ENCODE measurements at places on chromosomes 12 and 14.

DNA sequence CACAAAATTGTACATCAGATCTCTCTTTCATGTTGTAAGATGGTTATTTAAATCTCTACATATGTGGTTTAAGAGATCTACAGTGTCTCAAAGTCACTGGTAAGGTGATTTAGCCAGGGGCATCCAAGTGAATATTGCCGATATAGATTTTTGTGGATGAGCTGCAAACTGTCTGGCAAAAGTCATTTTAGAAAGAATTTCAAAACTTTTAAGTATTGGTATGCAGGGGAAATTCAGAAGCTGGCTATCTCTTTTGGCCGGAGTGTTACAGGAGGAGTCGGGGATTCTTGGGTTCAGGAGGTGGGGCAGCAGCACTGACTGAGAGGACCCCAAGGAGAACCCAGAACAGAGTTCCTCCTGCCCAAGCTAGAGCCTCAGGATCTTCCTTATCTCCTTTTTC, 69.9 kb downstream of the PTHLH start:
- DNase-seq: no peak

GRCh38 chr12:8771072-8771471, 51.3 kb upstream of the A2ML1 start:
- DNase-seq: no peak

DNA sequence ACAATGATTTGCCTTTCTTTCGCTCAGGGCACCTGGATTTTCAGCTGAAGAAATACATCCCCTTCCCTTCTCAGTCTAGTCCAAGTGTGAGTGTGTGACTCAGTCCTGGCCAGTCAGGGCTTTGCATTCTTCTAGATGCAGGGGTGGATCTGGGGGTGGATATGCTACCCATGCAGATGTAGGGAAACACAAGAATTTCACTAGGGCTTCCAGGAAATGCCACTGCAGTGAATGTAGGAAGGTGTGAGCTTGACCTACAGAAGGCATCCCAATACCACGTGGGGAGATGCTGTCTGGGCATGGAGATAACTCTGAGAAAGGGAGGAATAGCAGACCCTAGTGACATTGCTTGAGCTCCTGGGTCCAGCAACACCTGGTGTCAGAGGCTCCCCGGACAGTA, 404.2 kb downstream of the GLT1D1 start:
- no peak for DNase-seq

DNA sequence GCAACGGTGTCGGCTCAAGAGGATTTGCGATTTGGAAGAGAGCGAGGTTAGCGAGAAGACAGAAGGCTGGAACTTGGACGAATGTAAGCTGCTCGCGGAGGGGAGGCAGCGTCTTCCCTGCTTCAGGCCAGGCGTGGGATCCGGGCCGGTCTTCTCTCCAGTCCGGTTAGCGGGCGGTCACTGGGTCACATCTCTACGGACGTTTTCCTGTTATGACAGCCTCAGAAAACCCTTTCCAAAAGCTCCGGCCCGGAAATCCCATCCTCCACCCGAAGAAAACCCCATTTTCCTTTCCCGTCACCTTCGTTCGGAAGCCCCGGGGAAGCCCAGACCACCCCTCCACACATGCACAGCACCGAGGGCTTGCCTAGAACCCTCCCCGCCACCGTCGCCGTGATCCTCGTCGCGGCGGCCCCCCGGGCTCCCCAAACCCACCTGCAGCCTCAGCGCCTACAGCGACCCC, 268 bp downstream of the NDUFB1 start:
- DNase-seq: no peak

DNA sequence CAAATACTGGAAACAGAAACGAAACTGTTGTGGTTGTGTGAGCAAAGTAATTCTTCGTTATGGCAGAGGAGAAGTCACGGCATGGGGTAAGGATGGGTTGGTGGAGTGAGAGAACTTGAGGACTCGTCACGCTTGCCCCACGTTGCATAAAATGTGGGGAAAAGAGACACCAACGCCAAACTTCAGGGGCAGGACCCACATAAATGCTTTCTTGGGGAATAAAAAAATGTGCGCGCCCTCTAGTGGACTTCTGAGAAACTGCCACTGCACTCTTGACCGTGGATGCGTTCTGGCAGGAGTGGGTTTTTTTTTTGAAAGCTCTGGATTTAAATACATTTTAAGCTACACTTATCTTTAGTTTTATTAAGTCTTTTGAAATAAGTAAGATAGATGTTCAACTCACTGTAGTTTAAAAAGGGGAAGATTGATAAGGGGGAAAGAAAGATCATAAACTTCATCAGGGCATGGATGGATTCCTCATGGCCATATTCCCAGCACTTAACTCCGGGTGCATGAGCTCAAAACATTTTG, 4.1 kb upstream of the IGF1 start:
- peak; percentile 4 for DNase-seq

GRCh38 chr12:99332936-99333591, 314.5 kb upstream of the GARIN6 start:
- no peak for DNase-seq

DNA sequence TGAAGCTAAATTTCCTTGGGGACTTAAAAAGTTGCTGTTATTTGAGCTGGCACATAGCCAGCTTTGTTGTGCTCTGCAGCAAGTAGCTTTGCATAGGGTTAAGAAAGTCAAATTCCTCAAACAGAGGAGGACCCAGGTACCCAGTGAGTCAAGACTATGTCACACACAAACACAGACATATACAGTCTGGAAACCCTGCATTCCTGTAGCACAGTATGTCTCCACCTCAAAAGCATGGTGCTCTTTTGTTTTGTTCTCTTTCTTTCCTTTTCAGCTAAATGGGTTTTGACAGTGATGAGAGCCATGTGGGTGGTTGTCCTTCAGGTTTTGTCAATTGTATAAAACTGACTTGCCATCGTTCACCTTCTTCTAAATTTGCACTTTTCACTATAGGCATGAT, 179.6 kb upstream of the DIO2 start:
- no peak for DNase-seq

GRCh38 chr12:52155048-52155868, 36.6 kb downstream of the KRT80 start:
- DNase-seq: no peak

- no peak for DNase-seq
Measured at GRCh38 chr14:56549721-56550120, 29.9 kb upstream of the TMEM260 start.

GRCh38 chr14:75482366-75482765, 39.9 kb upstream of the BATF start:
- DNase-seq: no peak

DNA sequence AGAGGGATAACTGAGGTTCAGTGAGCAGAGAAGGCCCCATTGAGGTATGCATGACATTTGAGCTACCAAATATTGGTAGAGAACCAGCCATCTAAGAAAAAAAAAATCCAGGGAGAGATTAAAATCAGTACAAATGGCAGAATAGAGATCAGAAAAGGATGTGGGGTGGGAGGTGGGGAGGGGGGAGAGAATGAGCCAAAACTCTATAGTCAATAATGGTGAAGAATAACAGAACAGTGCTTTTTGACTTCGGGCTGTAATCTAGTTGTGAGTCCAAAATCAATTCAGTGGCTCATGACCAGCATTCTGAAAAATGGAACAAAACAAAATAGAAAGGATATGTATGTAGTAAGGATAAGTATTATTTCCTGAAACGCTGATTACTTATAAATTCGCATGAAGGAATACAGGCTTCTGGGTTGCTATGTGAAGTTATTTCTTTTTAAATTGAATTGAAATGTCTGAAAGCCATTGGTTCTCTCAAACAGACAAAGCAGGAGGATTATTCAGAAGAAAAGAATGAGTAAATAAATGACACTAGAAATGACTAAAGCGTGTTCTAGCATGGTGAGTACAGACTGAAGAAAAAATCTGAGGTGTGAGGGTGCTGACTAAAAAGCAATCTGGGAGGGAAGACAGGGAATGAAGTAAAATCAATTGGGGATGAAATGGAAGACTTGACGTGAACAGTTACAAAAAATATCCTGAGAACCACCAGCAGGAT, 72.4 kb downstream of the ATP2B1 start:
- DNase-seq: no peak

DNA sequence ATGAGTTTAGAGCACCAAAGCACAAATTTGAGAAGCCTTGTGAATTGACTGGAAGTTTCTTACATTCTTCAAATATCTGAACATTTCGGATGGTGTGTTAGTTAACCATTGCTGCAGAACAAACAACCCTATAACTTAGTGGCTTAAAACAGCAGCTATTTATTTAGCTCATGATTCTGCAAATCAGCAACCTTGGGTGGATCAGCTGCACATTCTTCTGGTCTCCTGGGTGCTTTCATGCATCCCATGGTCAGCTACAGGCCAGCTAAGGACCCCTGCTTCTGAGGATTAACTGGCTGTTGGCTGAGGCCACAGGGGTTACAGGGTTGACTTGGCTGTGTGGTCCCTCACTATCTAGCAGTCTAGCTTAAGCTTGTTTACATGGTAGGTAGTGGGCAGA, 114.0 kb upstream of the HIF1A start:
- DNase-seq: no peak

- no peak for DNase-seq
Measured at GRCh38 chr14:33073023-33073422, 134.3 kb downstream of the NPAS3 start.

DNA sequence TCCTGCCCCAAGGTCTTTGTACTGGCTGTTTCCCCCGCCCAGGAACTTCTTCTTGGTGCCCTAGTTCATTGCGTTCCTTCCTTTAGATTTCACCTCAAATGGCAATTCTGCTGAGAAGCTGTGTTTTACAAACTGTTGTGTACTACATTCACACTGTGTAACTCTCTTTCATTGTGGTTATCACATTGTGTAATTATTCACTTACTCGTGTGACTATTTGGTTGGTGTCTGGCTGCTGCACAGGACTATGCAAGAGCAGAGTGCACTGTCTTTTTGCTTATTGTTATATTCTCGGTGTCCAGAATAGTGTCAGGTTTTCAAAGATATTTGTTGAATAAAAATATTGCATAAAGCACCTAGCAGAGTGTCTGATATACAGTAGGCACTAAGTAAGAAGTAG, 177.2 kb upstream of the PRICKLE1 start:
- no peak for DNase-seq
